ENCODE measurements at places on chromosomes 6 and 20.

GRCh38 chr6:24640166-24640565 lies 5.8 kb downstream of the KIAA0319 start:
- DNase-seq: no peak

- DNase-seq: no peak
Observed at GRCh38 chr6:106048336-106048735, 37.8 kb upstream of the PRDM1 start.

- DNase-seq: peak; percentile 77
Observed at GRCh38 chr6:35737413-35738211, 780 bp downstream of the ARMC12 start.

DNA sequence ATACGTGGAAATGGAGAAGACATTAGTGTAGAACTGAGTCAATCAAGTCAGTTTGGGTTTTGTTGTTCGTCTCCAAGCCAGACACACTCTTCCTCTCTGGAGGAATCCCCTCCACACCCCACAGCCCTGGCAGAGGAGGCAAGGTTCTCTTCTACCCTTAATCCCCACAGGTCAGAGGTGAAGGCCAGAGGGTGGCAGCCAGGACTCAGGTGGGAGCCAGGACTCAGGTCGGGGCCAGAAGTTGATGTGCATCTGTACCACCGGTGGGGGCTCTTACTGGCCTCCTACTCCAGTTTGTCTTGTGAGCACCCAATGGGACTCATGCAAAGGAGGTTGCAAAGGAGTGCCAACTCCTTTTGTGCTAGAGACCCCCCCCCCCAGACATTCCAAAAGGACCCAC lies 126.4 kb downstream of the TBXT start:
- no peak for DNase-seq

GRCh38 chr6:148779142-148779562 lies 32.3 kb downstream of the UST start:
- DNase-seq: no peak

- DNase-seq: no peak
Observed at GRCh38 chr6:137216875-137217553, 2.2 kb downstream of the IFNGR1 start.

- DNase-seq: peak; percentile 99
Observed at GRCh38 chr6:16338577-16339264, 100.3 kb downstream of the GMPR start.

- peak; percentile 65 for DNase-seq
Observed at GRCh38 chr6:54053881-54054391, 57.3 kb upstream of the MLIP start.

DNA sequence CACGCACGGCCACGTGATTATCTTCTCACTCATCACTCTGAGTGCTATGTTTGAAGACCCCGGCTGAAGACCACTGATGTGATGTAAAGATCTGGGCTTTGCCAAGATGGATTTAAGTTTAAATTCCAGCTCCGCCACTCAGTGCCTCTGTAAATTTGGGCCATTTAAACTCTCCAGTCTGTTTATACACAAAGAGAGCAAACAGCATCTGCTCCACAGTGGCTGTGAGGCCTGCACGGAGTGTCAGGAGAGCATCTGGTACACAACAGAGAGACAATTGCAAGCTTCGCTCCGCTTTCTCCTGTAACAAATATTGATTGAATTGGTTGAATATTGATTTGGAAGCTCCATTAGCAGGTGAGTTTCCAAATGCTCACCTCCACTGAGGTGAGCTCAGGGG lies 80.5 kb upstream of the FRMD1 start:
- DNase-seq: no peak

- DNase-seq: no peak
Observed at GRCh38 chr6:143253586-143253985, 192.9 kb downstream of the AIG1 start.

DNA sequence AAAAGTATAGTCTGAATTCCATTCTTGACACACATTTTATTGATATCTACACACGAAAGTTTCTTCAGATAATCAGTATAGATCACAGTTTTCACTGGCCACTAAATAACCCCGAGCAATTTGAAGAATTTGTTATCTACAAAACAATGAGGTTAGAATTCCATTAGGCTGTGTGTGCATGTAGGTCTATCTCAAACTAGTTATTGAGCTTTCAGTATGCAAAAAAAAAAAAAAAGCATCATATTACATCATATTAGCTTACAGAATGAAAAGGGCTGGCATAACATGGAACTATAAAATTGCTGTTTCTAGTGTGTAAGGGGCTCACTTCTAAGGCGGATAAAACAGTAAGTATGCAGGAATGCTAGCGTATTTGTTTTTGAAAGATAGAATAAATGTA lies 59.5 kb upstream of the ADGRG6 start:
- no peak for DNase-seq

Measured in AG04450 (cell line).